ENCODE measurements at places on chromosomes 12 and 14.

DNA sequence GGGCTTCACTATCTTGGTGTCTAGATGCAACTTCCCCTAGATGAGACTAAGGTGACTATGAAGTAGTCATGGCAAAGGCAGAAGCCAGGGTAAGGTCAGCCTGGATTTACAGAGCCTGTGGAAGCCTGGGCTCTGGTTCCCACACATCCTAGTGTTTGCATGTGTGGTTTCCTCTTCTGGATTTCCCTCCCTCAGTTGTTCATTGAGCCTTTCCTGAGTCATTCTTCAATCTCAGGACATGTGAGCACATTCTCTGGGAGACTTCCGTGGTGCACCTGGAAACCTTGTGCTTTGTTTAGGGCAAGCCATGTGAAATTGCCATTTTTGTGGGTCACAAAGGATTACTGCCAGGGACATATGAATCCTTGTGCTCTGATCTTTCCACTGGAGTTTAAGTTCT lies 236.6 kb downstream of the C12orf75 start:
- DNase-seq: no peak

DNA sequence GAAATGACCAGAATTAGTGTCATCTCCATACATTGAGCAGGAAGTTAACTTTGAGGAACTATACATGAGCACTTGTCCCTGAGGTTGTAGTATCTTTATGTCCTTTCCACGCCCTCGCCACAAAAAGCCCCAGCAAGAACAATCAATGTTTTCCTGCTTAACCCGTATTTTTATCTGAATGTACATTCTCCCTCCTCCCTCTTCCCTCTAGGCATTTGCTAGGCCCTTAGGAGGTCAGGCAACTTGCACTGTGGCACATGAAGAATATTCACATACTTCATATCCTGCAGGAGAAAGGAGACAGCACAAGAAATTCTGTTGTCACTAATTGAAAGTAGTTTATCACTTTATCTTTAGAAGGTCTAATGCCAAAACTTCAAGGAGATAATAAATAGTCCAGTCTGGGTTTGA lies 18.1 kb upstream of the DUSP6 start:
- DNase-seq: no peak

GRCh38 chr12:96810057-96810456 lies 97.0 kb upstream of the NEDD1 start:
- DNase-seq: no peak

GRCh38 chr12:11615481-11615880 lies 34.0 kb upstream of the ETV6 start:
- DNase-seq: no peak

- no peak for DNase-seq
Measured at GRCh38 chr12:95118788-95119179, 45.4 kb upstream of the NR2C1 start.

GRCh38 chr14:95260537-95261361 lies 59.0 kb downstream of the CLMN start:
- DNase-seq: no peak

- no peak for DNase-seq
Measured at GRCh38 chr12:17954788-17955187, 135.2 kb downstream of the RERGL start.

- no peak for DNase-seq
Measured at GRCh38 chr12:124210991-124211577, 83.8 kb upstream of the RFLNA start.

DNA sequence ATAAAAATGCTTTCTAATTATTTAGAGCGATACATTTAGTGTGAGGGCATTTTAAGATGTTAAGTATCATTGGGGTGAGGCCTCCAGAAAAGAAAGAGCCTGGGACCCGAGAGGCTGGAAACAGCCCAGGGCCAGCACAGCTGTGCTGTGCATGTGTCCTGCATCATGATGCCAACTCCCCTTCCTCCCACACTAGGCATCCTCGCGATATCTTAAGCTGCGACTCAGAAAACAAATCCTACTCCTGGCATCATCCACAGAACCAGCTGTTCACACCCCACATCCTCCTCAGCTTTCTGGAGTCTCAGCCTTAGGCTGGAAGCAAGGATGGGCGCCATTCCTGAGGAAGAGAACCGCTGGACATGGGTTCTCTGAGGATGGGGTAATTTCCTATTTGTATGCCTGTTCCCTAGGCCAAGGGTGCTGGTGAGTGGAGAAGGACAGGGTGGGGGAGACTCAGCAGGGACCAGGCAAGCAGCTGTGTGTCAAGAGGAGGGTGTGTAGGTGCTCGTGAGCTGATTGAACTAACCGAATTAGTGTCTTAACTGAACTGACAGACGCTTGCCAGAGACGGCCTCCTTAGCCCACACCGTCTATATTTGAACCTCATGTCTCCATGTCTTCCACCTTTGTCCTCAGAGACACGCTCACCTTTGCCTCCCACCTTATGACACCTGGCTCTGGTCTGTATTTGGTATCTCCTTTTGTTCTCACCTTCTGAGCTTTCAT lies 15.6 kb upstream of the MCRS1 start:
- peak; percentile 45 for DNase-seq

DNA sequence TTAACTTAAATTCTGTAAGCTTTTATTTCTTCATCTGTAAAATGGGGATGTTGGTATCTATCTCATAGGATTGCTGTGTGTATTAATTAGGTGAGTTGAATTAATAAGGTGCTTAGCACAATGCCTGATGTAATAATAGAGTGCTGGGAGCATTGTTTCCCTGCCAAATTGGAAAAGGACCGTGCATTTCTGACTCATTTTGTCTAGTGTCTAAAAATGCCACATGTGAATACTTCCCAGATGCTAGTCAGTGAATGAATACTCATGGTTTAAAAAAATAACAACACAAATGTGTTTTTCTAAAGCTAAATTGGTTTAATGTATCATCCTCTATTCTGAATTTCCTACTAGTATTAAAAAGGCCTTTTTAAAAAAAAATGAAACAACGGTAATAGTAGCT lies 45.4 kb upstream of the NEDD1 start:
- no peak for DNase-seq

- no peak for DNase-seq
Measured at GRCh38 chr12:97464385-97465321, 2.0 kb downstream of the RMST start.

DNA sequence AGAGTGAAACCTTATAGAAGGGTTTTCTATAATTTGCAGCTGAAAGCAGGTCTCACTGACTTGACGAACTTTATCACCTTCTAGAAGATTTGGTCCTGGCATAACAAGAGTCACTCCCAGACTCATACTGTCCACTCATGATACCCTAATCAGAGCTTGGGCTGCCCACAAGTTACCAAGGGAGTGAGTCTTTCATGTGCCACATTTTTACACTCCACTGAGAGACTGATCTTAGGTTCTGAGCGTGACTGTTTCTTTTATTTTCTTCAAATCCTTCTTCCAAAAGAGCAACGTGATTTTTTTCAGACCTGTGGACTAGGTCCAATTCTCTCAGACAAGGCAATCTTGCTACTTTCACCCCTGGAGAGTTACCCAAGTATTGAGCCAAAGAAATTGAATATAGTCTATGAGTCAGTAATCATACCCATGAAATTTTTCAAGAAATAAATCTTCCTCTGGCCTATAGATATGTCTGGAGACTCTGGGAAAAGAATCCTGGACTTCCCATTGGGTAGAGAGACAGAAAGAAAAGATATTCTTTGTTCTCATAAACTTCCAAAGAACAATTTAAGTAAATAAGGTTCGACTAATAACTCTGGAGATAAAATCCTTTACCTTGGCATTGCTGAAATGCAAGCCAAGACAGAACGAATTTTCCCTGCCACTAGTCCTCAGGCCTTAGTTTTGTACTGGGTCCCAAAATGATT lies 26.9 kb downstream of the SIX1 start:
- DNase-seq: no peak

DNA sequence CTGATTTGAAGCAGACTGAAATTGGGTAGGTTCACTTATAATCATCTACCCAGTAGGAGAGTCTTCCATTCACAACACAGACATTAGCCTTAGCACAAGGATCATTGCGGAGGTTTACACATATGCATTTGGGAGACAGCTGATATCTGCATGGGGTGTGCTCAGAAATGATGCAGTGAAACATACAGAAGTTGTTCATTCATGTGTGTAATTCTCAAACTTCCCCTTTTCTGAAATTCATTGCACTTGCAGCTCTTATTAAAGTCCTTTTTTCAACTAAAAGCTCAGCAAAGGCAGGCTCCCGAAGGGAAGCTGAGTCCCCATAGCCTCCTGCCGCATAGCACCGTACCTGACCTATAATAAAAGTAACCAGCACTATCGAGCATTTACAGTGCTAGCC lies 218.3 kb upstream of the CRY1 start:
- no peak for DNase-seq

DNA sequence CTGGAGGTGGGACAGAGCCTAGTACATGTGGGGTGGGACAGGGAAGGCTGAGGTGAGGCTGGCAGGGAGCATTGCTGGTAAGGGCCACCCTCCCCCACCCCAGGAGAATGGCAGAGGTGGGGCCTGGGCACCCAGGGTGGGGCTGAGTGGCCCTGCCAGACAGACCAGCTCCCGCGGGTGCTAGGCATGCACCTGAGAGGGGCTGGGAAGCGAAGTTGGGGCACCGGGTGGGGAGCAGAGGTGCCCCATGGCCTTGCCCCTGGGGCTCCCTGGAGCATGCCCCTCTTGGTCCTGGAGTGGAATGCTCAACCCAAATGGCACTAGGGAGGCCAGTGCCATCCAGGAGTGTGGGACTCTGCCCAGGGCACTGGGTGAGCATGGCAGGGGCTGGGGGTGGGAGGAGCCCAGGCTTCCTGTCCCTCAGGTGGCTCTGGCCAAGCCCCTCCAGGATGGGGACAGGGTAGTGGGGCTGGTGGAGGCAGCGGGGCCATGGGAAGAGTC lies 1.3 kb downstream of the TNFAIP2 start:
- DNase-seq: no peak

DNA sequence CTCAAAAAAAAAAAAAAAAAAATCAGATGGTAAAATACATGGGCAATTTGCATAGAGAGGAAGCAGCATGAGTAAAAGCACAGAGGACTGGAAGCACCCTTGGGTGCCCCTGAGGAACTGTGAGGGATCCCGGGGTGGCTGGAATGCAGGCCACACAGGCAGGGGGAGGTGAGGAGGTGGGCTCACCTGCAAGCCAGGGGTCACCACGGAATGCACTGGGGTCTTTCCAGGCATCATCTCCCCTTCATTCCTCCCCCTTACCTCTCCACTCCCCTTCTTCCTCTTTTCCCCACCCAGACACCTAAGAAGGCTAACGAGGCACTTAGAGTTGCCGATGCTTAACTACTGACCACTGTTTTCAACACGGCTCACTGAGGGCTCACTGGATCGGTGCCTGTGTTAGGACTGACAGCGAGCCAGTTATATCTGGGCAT lies 14.4 kb upstream of the HIP1R start:
- DNase-seq: no peak

DNA sequence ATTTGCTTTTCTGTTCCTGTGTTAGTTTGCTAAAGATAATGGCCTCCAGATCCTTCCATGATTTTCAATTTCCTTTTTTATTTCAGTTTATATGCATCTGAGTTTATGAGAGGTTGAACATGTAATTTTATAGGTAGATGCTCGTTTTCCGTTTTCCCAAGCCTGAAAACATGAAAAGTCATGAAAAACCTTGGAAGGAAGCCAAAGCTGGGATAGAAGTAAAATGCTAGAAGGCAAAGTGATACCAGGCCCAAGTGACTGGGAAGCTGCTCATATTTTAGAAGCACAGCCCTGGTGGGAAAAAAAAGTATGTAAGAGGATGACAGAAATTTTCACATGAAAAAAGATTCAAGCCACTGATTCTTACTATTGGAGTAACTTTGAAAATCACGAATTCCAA lies 290.8 kb downstream of the PRKD1 start:
- no peak for DNase-seq

DNA sequence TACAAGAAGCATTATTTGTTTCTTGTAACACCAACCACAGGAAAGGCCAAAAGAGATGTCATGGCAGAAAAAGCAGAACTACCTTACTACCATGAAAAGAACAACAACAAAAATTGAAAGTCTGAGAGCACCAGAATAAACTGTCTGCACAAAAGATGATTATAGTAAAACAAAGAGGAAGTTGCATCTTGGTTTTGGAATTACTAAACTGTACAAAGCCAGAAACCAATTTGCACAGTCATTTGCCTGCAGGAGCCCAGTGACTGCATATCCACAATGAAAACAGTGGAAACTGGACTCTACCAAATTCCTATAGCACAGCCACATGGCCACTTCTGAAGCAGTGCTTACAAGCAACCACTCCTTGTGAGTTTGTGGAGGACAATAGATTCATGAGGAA lies 276.2 kb downstream of the SSPN start:
- no peak for DNase-seq

- DNase-seq: no peak
Measured at GRCh38 chr14:52314595-52315354, 663 bp downstream of the PTGER2 start.

DNA sequence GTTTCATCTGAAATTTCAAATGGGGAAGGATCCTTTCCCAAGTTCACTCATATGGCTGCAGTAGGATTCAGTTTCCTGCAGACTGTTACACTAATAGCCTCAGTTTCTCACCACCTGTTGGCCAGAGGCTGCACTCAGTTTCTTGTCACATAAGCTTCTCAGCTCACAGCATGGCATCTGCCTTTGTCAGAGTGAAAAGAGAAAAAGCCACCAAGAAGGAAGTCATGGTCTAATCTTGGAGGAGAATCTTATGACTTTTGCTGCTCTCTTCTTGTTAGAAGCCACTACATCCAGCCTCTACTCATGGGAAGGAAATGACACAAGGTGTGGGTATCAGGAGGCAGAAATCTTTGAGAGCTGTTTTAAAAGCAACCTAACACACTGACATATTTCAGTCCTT lies 39.4 kb upstream of the BTG1 start:
- no peak for DNase-seq

GRCh38 chr14:50061664-50062437 lies 54.5 kb downstream of the VCPKMT start:
- DNase-seq: no peak

Measured in hypothalamus (tissue), 51 donors.